ENCODE measurements at places on chromosomes 11 and 22.

DNA sequence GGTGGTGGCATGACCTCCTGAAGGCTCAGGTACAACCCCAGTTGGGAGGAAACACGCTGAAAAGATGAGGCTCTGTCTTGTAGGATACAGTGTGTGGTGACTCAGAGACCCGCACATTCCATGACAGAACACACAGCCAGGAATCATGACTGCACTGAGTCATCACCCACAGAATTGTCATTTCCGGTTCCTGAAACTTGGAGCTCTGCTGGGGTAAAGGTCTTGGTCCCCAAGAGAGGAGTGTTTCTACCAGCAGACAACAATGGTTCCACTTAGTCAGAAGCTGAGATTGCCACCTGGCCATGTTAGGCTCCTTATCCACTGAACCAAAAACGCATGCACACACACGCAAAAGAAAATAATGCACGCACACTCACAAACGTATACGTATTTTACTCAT, 31.5 kb upstream of the CYB5R3 start:
- DNase-seq = no peak

DNA sequence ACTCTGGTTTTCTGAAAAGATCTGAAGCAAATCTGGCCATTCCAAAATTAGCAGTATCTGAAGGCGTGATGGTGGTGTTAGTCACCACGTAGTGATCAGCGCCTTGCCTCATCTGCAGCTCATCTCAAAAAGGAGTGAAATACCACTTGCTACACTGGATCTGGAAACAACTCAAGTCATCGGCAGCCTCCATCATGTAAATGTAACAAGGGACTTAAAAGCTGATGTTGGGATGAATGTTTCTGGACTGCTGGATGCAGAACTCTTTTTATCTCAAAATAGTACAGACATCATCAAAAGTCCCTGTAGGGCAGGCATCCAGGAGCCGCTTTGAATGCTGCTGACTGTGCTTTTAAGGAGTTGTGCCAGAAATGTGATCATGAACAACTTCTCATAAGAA, 14.1 kb upstream of the APLP2 start:
- no peak for DNase-seq

GRCh38 chr11:127098684-127099083, 98.1 kb upstream of the KIRREL3 start:
- DNase-seq = no peak

- DNase-seq = no peak
Measured at GRCh38 chr11:72534371-72535193, 100.3 kb upstream of the CLPB start.

DNA sequence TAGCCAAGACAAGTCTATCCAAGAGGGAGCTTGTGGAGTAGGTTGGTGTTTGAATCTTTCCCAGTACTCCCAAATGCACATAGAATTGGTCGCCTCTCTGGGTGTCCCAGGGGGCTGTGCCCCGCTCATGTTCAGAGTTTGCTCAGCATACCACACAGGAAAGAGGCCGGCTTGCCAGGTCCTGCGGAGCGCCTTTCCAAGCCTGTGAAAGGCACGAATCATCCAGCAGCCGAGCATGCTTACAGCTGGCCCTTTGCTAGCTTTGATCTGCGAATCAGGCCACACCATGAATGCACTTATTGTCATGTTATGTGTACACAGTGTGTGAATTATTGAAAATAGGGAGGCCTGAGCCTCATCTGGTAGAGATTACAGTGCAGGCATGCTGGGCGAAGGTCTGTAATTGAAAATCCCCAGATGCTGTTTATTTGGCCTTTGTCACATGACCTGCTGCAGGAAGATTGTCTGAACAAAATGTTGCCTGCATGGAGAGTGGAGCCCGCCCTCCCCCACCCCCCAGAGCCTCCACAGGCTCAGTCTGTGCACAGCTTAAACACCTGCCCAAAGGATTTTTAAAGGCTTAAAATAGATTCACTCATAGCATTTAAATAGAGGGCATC, 163.3 kb upstream of the RASSF10 start:
- no peak for DNase-seq

GRCh38 chr11:22684082-22684481, 17.7 kb downstream of the GAS2 start:
- DNase-seq = no peak

DNA sequence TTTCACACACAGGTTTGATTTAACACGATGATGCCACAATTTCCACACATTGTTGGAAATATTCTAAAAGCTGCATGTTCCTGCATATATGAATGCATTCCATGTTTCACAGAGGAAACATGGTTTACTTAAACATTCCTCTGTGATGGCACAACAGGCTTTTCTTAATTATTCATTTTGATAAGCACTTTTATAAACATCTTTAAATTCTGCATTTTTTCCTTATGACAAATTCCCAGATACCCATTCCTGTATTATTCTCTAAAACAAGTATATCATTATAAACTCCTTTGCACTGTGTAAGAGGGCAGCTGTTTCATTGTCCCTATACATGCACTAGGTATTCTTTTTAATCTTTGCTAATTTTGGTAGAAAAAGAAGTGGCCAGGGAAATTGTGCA, 532.3 kb downstream of the SOX6 start:
- DNase-seq = no peak

DNA sequence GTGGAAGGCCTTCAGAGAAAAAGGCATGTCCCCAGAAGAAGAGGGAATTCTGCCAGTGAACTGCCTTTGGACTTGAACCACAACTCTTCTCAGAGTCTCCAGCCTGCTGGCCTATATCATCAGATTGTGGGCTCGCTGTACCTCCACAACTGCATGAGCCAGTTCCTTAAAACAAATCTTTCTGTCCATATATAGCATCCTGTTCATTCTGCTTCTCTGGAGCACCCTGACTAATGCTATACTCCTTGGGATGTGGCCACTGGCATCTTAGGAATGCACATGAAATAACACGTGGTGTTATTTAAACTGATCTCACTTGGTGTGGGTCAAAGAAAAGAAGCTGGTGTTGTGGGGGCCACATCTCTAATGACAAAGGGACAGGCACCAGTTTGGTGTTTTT, 58.3 kb upstream of the VSTM5 start:
- DNase-seq = no peak

DNA sequence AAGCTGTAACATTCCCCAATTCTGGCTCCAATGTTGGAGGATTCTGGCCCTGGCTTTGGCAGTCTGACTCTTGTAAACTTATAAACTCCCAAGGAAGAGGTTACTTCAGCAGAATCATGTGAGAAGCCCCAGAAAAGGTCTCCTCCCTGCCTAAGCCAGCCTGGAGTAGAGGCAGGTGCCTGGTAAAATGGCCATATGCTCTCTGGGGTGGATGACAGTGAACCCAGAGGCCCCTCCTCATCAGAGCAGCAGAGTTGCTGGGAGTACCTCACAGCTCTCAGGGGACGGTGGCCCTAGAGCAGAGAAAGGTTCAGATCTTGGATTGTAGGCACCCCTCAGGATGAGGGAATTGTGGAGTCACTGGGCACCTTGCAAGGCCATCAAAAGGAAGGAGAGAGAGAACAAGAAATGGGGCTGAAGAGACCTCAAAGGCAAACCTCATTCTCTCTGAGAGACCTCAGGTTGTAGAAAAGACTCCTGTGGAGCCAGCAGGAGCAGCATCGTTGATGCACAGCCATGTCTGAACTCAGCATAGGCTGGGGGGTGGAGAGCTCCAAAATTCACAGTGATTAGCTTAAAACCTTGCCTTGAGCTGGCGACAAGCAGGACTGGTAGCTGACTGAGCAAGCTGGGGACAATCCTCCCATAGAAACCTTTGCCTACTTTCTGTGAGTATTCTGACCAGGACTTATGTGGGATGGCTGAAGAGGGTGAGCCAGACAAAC, 4.9 kb upstream of the P2RY6 start:
- DNase-seq = no peak

DNA sequence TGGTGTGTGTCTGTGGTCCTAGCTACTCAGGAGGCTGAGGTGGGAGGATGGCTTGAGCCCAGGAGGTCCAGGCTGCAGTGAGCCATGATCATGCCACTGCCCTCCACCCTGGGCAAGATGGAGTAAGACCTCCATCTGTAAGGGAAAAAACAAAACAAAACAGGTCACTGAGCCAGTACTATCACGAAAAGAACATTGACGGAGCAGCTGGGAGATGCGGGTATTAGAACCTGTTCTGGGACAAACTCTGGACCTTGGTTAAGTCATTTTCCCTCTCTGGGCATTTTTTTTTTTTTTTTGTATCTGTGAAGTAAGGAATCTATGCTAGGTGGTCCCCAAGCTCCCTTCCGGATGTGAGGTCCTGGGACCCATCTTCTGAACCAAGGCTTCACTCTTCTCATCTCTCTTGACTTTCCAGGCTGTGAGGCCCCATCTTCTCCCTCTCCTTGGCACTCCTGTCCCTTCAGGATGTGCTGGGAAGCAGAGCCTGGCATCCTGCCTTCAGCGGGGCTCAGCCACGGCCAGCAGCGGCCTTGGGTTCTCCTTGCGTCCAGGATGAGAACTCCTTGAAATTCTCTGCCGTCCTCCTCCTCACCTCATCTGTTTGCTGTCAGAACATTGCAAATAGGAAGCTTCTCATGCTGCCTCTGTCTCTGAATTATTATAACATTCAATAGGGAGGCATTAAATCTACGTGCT, 130.8 kb downstream of the GRIK4 start:
- no peak for DNase-seq

GRCh38 chr22:44603767-44604166, 98.2 kb upstream of the PRR5 start:
- DNase-seq = no peak

DNA sequence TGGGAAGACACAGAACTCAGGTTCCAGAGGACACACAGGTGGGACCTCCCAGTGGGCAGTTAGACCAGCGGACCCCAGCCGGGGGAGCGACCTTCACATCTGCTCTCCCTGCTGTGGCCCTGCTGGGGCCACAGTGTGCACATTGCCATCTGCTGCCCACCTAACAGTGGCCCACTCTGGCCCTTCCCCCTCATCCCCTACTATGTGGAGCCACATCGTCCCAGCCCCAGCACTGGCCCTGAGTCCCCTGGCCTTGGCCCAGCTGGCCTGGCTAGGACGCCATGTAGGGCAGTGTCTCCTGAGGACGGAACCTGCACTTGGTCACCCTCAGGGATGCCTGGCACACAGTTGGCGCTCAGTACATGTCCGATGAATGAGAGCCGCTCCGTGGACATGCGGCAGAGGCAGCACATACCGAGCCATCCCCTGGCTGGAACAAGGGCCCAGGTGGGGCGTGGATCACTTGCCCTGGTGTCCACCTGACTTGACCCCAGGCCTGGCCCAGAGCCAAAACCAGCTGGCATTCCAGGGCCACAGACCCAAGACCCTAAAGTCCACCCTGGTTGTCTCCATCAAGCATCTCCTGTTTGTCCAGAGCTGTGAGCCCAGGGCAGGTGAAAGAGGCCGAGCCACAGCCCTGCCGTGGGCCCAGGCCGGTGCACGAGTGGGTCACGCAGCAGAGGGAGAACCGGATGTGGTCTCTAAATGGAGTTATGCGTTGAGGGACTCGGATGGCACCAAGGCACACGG, 93.1 kb upstream of the FGF3 start:
- no peak for DNase-seq

GRCh38 chr22:28570696-28571373, 108.8 kb downstream of the TTC28 start:
- no peak for DNase-seq

GRCh38 chr22:32574411-32574810, 99.8 kb downstream of the FBXO7 start:
- DNase-seq = no peak

GRCh38 chr11:69481393-69481844, at the start of gene LINC01488:
Gene LINC01488 (plus strand): TSS chr11:69481663.
- DNase-seq = no peak

GRCh38 chr11:1276041-1276790, 33.2 kb downstream of the TOLLIP start:
- no peak for DNase-seq

DNA sequence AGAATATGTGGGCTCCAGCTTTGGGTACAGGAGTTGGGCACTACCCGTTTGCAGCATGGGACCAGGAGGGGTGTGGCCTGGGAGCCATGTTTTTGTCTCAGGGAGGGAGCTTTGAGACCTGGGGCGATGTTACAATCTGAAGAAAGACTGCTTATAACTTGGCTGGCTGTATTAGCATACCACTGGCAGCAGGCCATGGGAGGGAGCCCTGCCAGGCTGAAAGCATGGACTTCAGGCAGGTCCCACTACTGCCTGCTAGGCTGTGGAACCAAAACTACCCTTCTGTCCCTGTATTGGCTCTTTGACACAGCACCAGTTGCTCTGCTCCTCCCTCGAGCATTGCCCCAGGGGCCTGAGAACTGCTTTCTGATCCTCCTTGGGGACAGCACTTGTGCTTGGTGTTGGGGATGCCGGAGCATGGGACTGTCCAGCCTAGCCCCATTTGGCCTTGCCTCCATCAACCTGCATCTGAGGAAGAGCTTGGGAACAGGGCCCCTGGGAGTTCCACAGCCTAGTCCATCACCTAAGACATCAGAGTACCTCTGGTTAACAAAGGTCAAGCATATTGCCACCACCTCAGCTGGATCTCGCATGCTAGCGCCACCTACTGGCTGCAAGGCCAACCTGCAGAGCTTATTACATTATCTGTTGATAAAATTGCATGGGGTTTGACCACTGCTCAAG, 217.4 kb downstream of the SBF2 start:
- DNase-seq = no peak

DNA sequence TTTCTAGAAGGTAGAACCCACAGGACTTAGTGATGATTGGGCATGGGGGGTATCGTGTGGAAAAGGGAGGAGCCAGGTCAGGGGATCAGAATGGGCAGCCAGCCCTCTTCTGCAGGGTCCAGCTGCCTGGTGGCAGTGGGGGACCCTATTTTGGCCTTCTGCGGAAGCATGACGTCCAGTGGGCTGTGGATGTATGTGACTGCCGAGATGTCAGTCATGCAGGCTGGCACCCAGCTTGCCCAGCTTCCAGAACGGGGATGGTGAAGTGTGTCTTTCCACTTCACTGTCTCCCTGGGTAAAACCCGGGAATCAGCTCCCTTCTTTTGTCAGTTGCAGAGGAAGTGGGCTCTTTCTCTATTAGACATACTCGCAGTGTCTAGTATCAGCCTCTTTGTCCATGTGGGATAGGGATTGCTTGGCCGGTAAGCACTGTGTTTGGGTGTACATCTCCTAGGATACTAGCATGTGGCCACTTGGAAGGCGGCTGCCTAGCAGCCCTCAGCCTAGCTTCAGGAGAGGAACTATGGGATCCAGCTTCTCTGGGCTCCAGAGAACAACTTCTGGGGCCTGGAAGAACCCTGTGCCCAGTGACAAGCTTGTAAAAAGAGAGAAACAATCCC, 51.4 kb downstream of the GRIK4 start:
- no peak for DNase-seq

GRCh38 chr11:125091247-125091876, 20.1 kb downstream of the TMEM218 start:
- peak; percentile 64 for DNase-seq

GRCh38 chr22:41780746-41781505, 19.6 kb upstream of the CCDC134 start:
- DNase-seq = peak; percentile 6

GRCh38 chr11:19644316-19644715, 68.3 kb upstream of the NAV2 start:
- no peak for DNase-seq

GRCh38 chr11:111542606-111543275, 2.2 kb downstream of the LAYN start:
- DNase-seq = no peak

- no peak for DNase-seq
Measured at GRCh38 chr22:46967445-46968358, 205.3 kb downstream of the TBC1D22A start.

GRCh38 chr11:134950692-134951304, 538.8 kb upstream of the B3GAT1 start:
- no peak for DNase-seq
